ENCODE measurements at places on chromosomes 4 and X.

- no peak for DNase-seq
Observed at GRCh38 chr4:85391589-85392410, 83.2 kb upstream of the ARHGAP24 start.

- no peak for DNase-seq
Observed at GRCh38 chr4:158121161-158121579, 51.7 kb downstream of the GASK1B start.

DNA sequence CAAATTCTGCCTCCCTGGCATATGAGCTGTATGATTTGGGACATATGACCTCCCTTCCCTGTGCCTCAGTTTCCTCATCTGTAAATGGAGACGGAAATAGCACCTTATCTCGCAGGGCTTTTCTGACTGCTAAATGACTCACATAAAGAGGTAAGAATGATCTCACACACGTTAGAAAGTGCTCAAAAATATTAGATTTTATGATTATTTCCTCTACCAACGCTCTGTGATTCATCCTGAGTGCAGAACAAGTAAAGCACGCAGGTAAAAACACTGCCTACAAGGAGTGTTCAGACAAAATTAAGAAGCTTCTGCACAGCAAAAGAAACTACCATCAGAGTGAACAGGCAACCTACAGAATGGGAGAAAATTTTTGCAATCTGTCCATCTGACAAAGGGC is 21.1 kb downstream of the ACSL1 start:
- no peak for DNase-seq

DNA sequence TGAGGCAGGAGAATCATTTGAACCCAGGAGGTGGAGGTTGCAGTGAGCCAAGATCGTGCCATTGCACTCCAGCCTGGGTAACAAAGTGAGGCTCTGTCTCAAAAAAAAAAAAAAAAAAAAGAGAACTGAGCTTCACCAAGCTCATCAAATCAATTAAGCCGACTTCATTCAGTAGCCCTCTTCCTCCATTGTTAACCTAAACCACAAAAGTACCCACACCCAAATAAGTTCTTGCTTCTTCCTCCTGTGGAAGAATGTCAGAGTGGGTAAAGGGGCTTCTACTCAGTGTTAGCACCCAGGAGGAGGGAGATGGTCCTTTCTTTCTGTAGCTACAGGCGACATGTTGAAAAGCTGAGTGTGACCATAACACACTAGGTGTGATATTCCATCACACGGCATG is 58.6 kb upstream of the CHRNA9 start:
- no peak for DNase-seq

- no peak for DNase-seq
Observed at GRCh38 chr4:56686537-56687231, 5.6 kb upstream of the HOPX start.

DNA sequence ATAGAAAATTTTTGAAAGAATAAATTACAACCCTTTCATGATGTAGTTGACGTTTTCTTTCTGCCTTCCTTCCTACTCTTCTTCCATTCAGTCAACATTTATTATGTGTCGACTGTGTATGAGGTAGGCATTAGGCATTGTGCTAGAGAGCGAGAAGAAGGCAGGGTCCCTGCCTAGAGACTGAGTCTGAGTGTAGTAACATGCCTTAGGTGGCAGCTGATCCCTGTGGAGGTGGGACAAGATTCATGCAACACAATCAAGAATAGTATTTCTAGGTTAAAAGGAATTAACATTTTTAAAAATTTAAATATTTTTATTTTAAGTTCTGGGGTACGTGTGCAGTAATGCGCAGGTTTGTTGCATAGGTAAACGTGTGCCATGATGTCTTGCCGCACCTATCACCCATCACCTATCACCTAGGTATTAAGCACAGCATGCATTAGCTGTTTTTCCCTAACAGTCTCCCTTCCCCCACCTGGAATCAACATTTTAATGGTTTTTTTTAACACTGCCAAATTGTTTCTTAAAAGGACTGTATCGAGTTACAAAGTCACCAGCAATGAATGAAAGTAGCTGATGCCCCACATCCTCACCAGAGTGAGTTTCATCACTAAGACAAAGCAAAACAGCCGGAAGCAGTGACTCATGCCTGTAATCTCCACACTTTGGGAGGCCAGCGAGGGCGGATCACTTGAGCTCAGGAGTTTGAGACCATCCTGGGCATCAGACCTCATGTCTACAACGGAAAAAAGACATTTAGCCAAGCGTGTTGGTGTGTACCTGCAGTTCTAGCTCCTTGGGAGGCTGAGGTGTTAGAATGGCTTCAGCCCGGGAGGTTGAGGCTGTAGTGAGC is 84.0 kb downstream of the WWC2 start:
- DNase-seq, result no peak

All from prostate gland (tissue), 2 donors.